ENCODE measurements at places on chromosomes 4 and X.

DNA sequence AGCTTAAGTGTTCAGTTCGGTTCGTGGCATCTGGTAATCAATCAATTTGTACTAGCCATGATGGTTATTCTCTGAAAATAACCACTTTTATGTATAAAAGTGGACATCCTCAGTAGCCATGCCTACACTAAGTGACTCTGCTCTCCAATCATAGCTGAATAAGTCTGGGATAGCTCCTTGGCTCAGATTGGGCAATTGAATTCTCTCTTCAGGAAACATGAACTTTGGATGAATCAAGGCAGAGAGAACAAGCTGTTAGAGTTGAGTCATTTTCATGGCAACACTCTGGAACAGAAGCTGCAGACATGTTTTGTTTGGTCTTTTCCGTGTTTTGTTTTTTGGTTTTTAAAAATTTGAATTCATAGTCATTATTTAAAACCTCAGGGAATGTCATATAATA, 66.8 kb upstream of the TMEM164 start:
- no peak for DNase-seq

DNA sequence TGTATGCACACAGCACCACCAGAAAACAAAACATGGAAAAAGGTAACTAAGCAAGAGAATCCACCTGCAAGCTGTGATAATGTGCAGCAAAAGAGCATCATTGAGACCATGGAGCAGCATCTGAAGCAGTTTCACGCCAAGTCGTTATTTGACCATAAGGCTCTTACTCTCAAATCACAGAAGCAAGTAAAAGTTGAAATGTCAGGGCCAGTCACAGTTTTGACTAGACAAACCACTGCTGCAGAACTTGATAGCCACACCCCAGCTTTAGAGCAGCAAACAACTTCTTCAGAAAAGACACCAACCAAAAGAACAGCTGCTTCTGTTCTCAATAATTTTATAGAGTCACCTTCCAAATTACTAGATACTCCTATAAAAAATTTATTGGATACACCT, 90.2 kb downstream of the TET2 start:
- no peak for DNase-seq

- no peak for DNase-seq
These were observed 73.8 kb downstream of the FAM184B start for GRCh38 chr4:17707671-17708070.

DNA sequence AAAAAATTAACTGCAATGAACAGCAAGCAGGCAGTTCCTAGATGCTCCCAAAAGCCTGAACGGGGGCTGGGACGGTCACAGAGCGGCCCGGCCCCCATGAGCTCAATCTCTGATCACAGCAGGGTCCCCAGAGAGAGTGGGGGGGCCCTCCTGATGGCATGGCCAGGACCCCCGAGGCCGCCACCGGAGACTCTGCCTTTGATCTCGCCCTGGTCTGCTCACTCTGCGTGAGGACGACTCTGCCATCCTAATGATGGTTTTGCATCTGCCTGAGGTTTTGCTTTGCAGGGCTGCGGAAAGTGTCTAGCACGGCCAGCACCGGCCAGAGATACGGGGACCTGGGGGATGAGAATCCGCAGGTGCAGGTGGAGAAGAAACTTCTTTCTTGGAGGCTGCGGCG, 103.8 kb downstream of the SHOX start:
- DNase-seq, result no peak

DNA sequence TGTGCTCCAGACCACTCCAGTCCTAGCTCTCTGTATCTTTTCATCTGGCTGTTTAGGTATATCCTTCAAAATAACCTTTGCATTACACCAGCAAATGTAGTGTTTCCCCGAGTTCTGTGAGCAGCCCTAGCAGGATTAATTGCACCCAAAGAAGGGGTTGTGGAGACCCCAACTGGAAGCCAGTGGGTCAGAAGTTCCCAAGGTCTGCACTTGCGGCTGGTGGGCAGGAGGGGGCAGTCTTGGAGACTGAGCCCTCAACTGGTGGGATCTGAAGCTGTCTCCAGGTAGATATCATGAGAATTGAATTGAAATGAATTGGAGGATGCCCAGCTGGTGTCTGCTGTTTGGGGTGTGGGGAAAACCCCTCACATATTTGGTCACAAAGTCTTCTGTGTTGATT, 1485.3 kb upstream of the TENM3 start:
- DNase-seq, result no peak

- no peak for DNase-seq
These were observed 7.2 kb downstream of the IL15 start for GRCh38 chr4:141643557-141643956.
